ENCODE measurements at places on chromosomes 4 and X. TPM values are rescaled to one million over a fixed set of nuclear protein-coding genes. Genes with fewer than 3 reads are reported as not detected.

The STOX2 gene
- polyA plus RNA-seq = 22.7 TPM

The PCYT1B gene
- 0.88 TPM for polyA plus RNA-seq

The TCEANC gene
- polyA plus RNA-seq = 6.1 TPM

The CHRDL1 gene
- polyA plus RNA-seq = 106 TPM

The SHROOM2 gene
- 30.5 TPM for polyA plus RNA-seq

The SPANXN3 gene
- not detected for polyA plus RNA-seq

All from Purkinje cell (primary cell).